ENCODE measurements at places on chromosomes 11 and 22. TPM values are rescaled to one million over a fixed set of nuclear protein-coding genes. Genes with fewer than 3 reads are reported as not detected.

LDHA gene
- 790 TPM for total RNA-seq

DNA sequence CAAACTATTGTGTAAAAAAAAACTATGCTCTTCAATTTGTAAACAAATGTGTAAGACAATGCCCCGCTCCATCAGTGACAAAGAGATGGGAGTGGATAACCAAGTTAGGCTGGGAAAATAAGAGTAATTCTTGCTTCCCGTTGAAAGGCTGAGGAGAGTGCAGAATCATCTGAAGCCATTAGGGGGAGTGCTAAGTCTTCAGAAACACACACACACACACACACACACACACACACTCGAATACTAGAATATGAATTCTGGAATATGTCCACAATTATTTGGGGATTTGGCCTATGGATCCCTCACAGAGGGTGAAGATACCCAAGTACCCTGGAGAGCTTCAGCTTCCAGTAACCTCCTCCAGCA lies 27.8 kb upstream of the ROBO3 start:
- H3K27ac ChIP-seq = no peak overlapping the region
- peaks cover 9% of the 10 kb centered on the region for H3K4me1 ChIP-seq
- no peaks in the 10 kb centered on the region for H3K36me3 ChIP-seq
- no peak overlapping the region for H3K4me3 ChIP-seq
- DNase-seq = no peak
- peaks cover 27% of the 10 kb centered on the region for H3K27me3 ChIP-seq

GRCh38 chr11:16773981-16774935 lies 35.8 kb downstream of the C11orf58 start:
- no peak for DNase-seq
- H3K36me3 ChIP-seq = no peaks in the 10 kb centered on the region
- H3K4me3 ChIP-seq = no peak overlapping the region
- no peak overlapping the region for H3K27ac ChIP-seq

HBB gene
- total RNA-seq = 1,416 TPM

APOL5 gene
- not detected for total RNA-seq

ASCL2 gene
- 0.42 TPM for total RNA-seq

- no peaks in the 10 kb centered on the region for H3K27me3 ChIP-seq
- H3K36me3 ChIP-seq = no peaks in the 10 kb centered on the region
- DNase-seq = no peak
- H3K4me3 ChIP-seq = no peak overlapping the region
- no peak overlapping the region for H3K27ac ChIP-seq
- no peaks in the 10 kb centered on the region for H3K4me1 ChIP-seq
Observed at GRCh38 chr11:117977029-117977428, 9.2 kb upstream of the IL10RA start.

TUBA8 gene
- 0.58 TPM for total RNA-seq

- DNase-seq = no peak
- H3K36me3 ChIP-seq = no peaks in the 10 kb centered on the region
- H3K4me1 ChIP-seq = no peaks in the 10 kb centered on the region
- H3K4me3 ChIP-seq = no peak overlapping the region
Observed at GRCh38 chr11:12199231-12199948, 89.0 kb downstream of the MICAL2 start.

GRCh38 chr22:21622919-21623647 lies 6.7 kb downstream of the YDJC start:
- no peak for DNase-seq
- H3K4me3 ChIP-seq = no peak overlapping the region
- no peaks in the 10 kb centered on the region for H3K27me3 ChIP-seq
- no peak overlapping the region for H3K27ac ChIP-seq

DNA sequence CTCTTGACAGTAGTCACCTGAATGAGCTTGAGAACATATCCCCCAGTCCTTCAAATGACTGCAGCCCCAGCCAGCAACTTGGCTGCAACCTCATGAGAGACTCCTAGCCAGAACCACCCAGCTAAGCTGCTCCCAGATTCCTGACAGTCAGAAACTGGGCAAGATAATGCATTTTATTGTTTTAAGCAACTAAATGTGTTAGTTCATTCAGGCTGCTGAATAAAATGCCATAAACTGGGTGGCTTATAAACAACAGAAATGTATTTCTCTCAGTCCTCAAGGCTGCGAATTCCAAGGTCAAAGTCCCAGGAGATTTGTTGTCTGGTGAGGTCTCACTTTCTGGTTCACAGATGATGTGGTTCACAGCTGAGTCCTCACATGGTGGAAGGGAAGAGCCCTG lies 5.8 kb upstream of the PAMR1 start:
- no peaks in the 10 kb centered on the region for H3K4me1 ChIP-seq
- DNase-seq = no peak
- H3K4me3 ChIP-seq = no peak overlapping the region
- H3K27ac ChIP-seq = no peak overlapping the region
- H3K27me3 ChIP-seq = no peaks in the 10 kb centered on the region
- no peaks in the 10 kb centered on the region for H3K36me3 ChIP-seq

GRCh38 chr22:36156515-36157419 lies 3.8 kb downstream of the APOL3 start:
- peaks cover 66% of the 10 kb centered on the region for H3K4me1 ChIP-seq
- H3K27me3 ChIP-seq = no peaks in the 10 kb centered on the region
- H3K27ac ChIP-seq = peak overlapping the region; percentile 88
- peak overlapping the region; percentile 46 for H3K4me3 ChIP-seq

DNA sequence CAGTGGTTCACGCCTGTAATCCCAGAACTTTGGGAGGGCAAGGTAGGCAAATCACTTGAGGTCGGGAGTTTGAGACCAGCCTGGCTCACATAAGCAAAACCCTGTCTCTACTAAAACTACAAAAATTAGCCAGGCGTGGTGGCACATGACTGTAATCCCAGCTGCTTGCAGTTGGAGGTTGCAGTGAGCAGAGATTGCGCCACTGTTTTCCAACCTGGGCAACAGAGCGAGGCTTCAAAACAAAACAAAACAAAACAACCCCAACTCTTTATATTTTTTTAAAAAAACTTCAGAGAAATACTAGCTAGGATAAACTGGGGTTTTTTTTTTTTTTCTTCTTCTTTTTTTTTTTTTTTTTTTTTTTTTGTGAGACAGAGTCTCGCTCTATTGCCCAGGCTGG lies 31.8 kb upstream of the RAPSN start:
- no peaks in the 10 kb centered on the region for H3K4me1 ChIP-seq
- no peak for DNase-seq
- peaks cover 96% of the 10 kb centered on the region for H3K36me3 ChIP-seq
- H3K27ac ChIP-seq = peak overlapping the region; percentile 17
- H3K4me3 ChIP-seq = no peak overlapping the region

DNA sequence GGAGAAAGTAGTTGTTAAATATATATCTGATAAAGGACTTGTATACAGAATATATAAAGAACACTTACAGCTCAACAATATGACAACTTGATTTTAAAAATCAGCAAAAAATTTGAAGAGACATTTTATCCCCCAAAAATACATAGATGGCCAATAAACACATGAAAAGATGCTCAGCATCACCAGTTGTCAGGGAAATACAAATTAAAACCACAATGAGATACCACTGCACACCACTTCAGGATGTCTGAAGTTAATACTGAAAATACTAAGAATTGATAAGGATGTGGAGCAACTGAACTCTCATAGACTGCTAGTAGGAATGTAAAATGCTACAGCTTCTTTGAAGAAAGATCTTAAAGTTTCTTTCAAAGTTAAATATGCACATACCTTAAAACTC lies 49.2 kb downstream of the KREMEN1 start:
- no peak for DNase-seq
- no peak overlapping the region for H3K4me3 ChIP-seq
- no peaks in the 10 kb centered on the region for H3K36me3 ChIP-seq

SLC22A12 gene
- not detected for total RNA-seq

OR2AT4 gene
- total RNA-seq = not detected

TNNI2 gene
- 0.31 TPM for total RNA-seq

HYLS1 gene
- 1.7 TPM for total RNA-seq

DNA sequence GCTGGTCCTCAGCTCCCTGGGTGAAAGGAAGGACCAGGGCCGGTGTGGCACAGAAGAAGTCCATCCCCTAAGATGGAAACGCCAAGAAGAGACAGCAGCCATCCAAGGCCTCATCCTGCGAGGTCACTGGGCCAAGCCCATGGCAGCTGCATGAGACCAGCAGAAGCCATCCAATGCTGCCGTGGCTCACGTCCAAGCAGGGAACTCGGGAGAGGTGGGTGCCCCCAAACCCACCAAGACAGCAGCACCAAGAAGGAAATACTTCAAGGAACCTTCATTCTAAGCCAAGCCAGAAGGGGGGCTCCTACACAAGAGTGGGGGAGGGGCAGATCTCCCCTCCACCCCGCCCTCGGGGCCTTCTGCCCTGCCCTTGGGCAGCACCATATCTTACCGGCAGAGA lies 49.6 kb downstream of the IGSF9B start:
- no peaks in the 10 kb centered on the region for H3K36me3 ChIP-seq
- H3K27ac ChIP-seq = no peak overlapping the region
- no peak overlapping the region for H3K4me3 ChIP-seq
- peak; percentile 19 for DNase-seq

DNA sequence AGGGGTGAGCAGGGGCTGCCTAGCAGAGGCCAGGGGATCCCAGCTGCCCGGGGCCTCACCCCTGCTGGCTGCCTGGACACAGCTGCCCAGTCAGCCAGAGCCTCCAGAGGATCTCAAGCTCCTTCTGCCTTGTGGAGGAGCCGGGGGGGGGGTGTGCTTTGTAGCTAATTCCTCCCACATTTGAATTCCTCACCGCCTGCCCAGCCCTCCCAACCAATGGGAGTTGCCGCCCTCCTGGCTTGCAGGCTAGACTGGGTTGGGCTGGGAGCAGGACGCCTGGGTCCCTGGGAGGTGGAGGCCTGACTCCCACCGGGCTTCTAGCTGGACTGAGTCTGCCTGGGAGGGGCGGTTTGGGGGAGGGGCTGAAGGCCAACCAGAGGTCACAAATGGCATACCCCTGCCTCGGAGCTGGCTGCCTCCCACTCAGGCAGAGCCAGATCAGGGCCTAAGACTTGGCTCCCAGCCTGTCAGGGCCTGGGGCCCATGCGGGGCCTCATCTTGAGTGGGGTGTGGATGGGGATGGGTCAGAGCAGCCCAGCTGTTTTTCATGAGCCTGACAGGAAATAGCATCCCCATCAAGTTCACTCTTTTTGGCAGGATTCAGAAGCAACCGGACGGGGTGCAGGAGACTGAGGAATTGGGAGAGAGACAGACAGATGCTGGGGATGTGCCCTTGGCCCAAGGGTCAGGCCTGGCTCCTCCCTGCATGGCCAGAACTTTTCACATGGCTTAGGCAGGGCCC lies 29.2 kb upstream of the PDE2A start:
- no peaks in the 10 kb centered on the region for H3K36me3 ChIP-seq
- no peaks in the 10 kb centered on the region for H3K27me3 ChIP-seq
- H3K4me3 ChIP-seq = no peak overlapping the region

DNA sequence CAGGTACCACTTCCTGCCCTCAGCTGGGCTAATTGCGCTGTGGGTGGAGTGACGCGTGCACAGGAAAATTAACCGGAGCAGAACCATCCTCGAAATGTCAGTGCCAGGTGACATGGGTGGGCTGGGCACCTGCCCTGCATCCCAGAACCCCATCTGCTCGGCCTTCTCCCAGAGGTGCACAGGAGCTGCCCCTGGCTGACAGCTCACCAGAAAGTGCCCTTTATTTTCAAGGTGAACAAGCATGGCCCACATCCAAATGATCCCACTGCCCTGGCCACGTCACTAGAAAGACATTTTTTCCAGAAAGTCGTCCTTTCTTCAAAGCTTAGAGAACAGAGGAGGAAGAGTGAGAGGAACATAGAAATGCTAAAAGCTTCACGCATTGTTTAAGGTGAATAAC lies 4.1 kb upstream of the ELFN2 start:
- H3K4me1 ChIP-seq = no peaks in the 10 kb centered on the region
- H3K27me3 ChIP-seq = no peaks in the 10 kb centered on the region
- H3K4me3 ChIP-seq = no peak overlapping the region
- no peaks in the 10 kb centered on the region for H3K36me3 ChIP-seq
- H3K27ac ChIP-seq = no peak overlapping the region

- no peak for DNase-seq
- no peaks in the 10 kb centered on the region for H3K36me3 ChIP-seq
- no peak overlapping the region for H3K27ac ChIP-seq
- H3K4me1 ChIP-seq = no peaks in the 10 kb centered on the region
- no peaks in the 10 kb centered on the region for H3K27me3 ChIP-seq
Observed at GRCh38 chr11:35006389-35007128, 90.1 kb downstream of the PDHX start.

- no peaks in the 10 kb centered on the region for H3K4me1 ChIP-seq
- H3K4me3 ChIP-seq = no peak overlapping the region
- H3K27ac ChIP-seq = no peak overlapping the region
Observed at GRCh38 chr11:113256431-113257202, 57.8 kb upstream of the TTC12 start.

GRCh38 chr11:123479048-123479837 lies 49.2 kb downstream of the GRAMD1B start:
- no peak overlapping the region for H3K27ac ChIP-seq
- no peaks in the 10 kb centered on the region for H3K4me1 ChIP-seq
- DNase-seq = no peak
- no peaks in the 10 kb centered on the region for H3K27me3 ChIP-seq
- H3K4me3 ChIP-seq = no peak overlapping the region
- no peaks in the 10 kb centered on the region for H3K36me3 ChIP-seq

LMO1 gene
- total RNA-seq = not detected

DNA sequence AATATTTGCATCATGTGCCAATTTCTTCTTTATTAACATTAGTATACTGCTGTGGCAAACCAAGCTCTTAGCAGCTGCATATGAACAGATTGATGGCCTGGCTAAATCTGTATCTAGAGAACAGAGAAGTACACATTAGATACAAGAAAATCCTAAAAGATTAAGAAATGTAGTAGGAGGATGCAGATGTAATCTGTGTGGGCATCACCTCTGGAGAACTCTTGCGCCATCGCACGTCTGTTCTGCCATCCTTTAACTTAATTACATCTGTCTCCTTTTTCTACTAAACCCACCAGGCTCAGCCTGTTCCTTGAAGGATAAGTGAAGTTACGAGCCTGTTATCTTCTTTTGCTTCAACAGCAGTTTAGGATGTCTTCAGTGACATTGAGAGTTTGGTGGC lies 196.4 kb upstream of the PITPNB start:
- no peak overlapping the region for H3K4me3 ChIP-seq
- DNase-seq = no peak
- H3K4me1 ChIP-seq = no peaks in the 10 kb centered on the region

DNA sequence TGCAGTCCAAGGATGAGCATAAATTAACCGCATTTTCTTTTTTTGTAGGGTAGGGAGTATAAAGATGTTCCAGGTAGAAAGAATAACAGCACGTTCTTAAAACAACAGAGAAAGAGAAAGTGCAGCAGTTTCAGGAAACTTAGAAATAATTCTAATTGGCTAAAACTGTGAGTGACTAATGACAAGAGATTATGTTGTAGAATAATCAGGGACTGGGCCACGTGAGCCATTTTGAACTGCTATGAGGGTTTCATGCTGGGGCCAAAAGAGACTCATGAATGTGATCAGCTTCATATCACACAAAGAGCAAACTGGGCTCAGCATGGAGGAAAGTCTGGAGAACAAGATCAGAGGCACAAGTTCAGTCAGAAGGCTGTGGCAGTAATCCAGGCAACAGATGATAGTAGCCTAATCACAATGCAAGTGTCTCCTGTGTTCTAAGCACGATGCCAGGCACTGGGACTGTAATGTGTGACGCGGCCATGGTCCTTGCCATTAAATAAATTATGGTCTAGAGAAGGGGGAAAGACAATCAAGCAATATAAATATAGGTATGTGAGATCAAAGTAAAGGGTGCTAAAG lies 17.9 kb downstream of the CWF19L2 start:
- H3K36me3 ChIP-seq = peaks cover 28% of the 10 kb centered on the region
- no peak overlapping the region for H3K4me3 ChIP-seq
- H3K4me1 ChIP-seq = no peaks in the 10 kb centered on the region
- no peak overlapping the region for H3K27ac ChIP-seq
- DNase-seq = no peak

SLC7A4 gene
- not detected for total RNA-seq

CTSF gene
- total RNA-seq = 54.0 TPM

FIBIN gene
- total RNA-seq = 1.6 TPM

PIH1D2 gene
- 0.37 TPM for total RNA-seq

Data from right lobe of liver (tissue), 6 donors.